Naive B cell (primary cell): ENCODE measurements at places on chromosomes 2 and 18.
A peak's percentile ranks its signal among the peaks of the same experiment; 100 is the strongest.

DNA sequence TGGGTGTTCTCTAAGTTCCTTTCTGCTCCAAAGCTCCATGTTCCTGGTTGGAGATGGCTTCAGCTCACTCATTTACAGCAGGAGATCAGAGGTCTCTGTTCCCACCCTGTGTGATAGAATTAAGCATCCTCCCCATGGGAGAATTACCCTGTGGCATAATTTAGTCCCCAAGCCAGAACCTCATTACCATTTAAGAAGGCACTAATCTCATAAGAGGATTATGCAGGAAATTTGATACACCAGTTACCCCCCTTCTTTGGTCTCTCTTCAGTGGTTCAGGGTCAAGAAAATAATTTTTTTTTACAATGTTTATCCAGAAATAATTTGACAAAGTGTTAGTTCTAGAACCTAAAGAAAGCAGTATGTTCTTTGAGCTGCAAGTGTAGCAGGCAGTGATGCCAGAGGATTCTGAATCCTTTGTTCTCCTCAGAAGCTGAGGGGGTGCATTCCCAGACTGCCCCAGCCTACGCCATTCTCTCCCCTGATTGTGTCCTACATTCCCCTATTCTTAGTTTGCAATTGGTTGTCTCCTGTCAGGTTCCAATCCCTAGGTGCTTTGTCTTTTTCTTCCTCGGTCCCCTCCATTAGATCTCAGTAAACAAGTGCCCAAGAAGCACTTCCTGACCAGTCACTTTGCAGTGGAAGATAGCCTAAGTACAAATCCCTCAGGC lies 163.6 kb downstream of the PRKCE start:
- H3K36me3 ChIP-seq, result no peaks in the 10 kb centered on the region
- no peak for DNase-seq
- no peaks in the 10 kb centered on the region for H3K27me3 ChIP-seq
- H3K4me3 ChIP-seq, result no peak overlapping the region

GRCh38 chr2:71778514-71778913 lies 325.2 kb downstream of the DYSF start:
- no peak for DNase-seq
- H3K4me3 ChIP-seq, result no peak overlapping the region
- no peaks in the 10 kb centered on the region for H3K36me3 ChIP-seq
- peaks cover 15% of the 10 kb centered on the region for H3K27me3 ChIP-seq
- H3K4me1 ChIP-seq, result no peaks in the 10 kb centered on the region

DNA sequence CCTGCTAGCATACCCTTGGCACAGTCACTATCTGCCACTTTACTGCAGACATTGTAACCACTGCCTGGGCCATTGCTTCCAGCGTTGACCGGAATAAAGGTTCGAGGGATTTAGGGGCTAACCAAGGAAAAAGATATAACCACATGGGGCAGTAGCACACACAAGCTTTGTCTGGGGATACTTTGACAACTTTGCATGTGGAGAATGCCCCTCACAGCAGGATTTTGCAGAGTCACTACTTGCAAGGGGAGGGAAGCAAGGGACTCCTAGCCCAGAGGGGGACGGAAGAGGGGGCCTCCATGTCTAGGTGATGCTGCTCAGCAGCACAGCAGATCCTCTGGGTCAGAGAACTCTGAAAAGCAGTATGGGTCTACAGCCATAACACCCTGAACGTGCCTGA lies 138.7 kb downstream of the SPP2 start:
- H3K27me3 ChIP-seq, result peaks cover 21% of the 10 kb centered on the region
- peak overlapping the region; percentile 55 for H3K4me3 ChIP-seq
- H3K27ac ChIP-seq, result peak overlapping the region; percentile 80
- H3K4me1 ChIP-seq, result peaks cover 17% of the 10 kb centered on the region
- H3K36me3 ChIP-seq, result no peaks in the 10 kb centered on the region

DNA sequence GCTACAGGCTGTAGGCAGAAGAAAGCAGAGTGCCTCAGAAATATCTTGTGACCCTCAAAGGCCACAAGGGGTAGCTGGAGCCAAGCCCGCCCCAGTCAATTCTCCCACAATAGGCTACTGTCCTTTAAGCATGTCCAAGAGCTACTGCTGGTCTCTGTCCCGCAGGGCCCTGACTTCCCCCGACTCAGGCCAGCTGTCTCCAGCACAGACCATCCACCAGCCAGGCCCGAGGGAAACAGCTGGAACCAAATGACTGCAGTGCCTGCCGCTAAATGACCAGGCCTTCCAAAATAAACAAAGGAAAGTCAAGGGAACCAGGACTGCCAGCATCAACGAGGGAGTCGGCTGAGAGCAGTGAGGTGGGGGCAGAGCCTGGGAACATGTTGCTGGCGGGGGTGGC lies 36.7 kb downstream of the MCFD2 start:
- H3K36me3 ChIP-seq, result no peaks in the 10 kb centered on the region
- H3K27me3 ChIP-seq, result peaks cover 4% of the 10 kb centered on the region
- no peak overlapping the region for H3K4me3 ChIP-seq

DNA sequence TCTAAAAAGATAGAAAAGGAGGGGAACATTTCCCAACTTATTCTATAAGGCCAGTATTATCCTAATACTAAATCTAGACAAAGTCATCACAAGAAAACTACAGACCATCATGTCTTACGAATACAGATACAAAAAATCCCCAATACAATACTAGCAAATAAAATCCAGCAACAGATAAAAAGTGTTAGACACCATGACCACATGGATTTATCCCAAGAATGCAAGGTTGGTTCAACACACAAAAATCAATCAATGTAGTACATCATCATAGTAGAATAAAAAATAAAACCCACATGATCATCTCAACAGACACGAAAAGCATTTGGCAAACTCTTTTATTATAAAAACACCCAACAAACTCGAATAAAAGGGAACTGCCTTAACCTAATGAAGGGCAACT lies 18.5 kb downstream of the SLC66A2 start:
- H3K36me3 ChIP-seq, result peaks cover 79% of the 10 kb centered on the region
- peaks cover 20% of the 10 kb centered on the region for H3K4me1 ChIP-seq
- DNase-seq, result no peak
- H3K27me3 ChIP-seq, result no peaks in the 10 kb centered on the region

- H3K36me3 ChIP-seq, result no peaks in the 10 kb centered on the region
- no peaks in the 10 kb centered on the region for H3K27me3 ChIP-seq
- H3K4me3 ChIP-seq, result no peak overlapping the region
- no peaks in the 10 kb centered on the region for H3K4me1 ChIP-seq
- DNase-seq, result no peak
These were observed 96.2 kb downstream of the GLI2 start for GRCh38 chr2:120831891-120832290.

- no peaks in the 10 kb centered on the region for H3K36me3 ChIP-seq
- H3K27me3 ChIP-seq, result peaks cover 24% of the 10 kb centered on the region
- no peak for DNase-seq
- no peaks in the 10 kb centered on the region for H3K4me1 ChIP-seq
These were observed 6.5 kb downstream of the DIPK1C start for GRCh38 chr18:74450626-74451025.

DNA sequence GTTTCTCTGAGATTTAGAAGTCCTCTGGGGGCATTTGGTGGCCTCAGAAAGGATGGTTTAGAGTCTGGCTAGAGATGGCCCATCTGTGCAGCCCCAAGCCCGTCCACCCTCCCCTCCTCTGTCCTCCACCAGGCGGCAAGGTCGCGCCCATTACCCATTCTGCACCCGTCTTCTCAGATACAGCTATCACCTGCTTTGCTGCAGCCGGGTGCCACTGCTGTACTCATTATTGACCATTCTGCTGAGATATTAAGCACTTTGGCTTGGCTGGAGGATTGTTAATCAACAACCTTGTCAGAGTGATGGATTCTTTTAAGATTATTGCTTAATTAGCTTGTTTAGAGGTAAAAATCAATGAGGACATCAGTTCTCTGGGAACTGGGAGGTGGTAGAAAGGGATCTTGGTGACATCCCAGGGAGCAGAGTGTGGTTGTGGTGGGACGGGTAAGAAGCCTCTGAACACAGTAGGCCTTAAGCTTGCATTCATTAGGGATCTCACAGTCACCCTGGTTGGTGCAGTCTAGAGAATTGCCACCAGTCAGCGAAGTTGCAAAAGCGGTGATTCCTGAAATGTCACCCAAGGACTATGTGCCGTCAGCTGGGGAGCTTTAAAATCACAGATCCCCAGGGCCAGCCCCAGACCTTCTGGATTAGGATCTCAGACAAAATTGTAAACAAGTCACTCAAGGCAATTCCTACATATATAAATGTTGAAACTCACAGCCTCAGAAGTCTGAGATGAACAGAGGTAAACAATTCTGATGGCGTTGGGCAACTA lies 90.9 kb downstream of the CAPN13 start:
- H3K27me3 ChIP-seq, result no peaks in the 10 kb centered on the region
- H3K4me1 ChIP-seq, result peaks cover 10% of the 10 kb centered on the region
- no peak overlapping the region for H3K27ac ChIP-seq

GRCh38 chr2:54577944-54578647 lies 122.0 kb downstream of the SPTBN1 start:
- H3K4me1 ChIP-seq, result peaks cover 95% of the 10 kb centered on the region
- H3K36me3 ChIP-seq, result peaks cover 9% of the 10 kb centered on the region
- no peaks in the 10 kb centered on the region for H3K27me3 ChIP-seq
- DNase-seq, result no peak

DNA sequence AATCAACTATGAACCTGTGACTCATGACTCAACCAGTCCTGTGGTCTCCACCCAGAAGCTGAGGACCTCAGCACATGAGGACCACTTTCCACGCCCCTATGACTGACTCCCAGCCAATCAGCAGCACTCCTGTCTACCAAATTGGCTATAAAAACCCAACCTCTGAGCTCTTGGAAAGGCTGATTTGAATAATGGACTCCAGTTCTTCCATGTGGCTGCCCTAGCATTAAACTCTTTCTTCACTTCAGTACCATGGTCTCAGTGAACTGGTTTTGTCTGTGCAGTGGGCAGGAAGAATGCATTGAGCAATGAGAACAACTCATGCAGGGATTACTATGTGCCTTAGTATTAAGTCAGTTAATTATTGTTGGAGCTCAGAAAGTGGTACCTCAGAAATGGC lies 78.3 kb downstream of the CMPK2 start:
- H3K27ac ChIP-seq, result no peak overlapping the region
- no peak overlapping the region for H3K4me3 ChIP-seq
- H3K4me1 ChIP-seq, result no peaks in the 10 kb centered on the region
- DNase-seq, result no peak
- H3K36me3 ChIP-seq, result no peaks in the 10 kb centered on the region
- peaks cover 5% of the 10 kb centered on the region for H3K27me3 ChIP-seq

DNA sequence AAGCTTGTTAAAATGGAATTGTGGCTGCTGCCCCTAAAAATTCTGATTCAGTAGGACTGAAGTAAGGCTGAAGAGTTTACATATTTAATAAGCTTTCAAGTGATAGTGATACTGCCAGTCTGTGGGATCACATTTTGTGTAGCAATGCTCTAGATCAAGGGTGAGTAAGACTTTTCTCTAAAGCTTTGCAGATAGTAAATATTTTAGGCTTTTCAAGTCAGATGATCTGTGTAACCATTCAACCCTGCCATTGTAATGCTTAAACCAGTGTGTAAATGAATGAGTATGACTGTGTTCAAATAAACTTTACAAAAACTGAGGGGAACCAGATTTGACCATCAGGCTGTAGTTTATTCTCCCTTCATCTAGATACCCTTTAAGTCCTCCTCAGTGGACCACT lies 92.7 kb downstream of the PIK3C3 start:
- DNase-seq, result no peak
- H3K4me3 ChIP-seq, result no peak overlapping the region
- H3K4me1 ChIP-seq, result no peaks in the 10 kb centered on the region
- peaks cover 15% of the 10 kb centered on the region for H3K36me3 ChIP-seq

- DNase-seq, result no peak
- H3K4me1 ChIP-seq, result no peaks in the 10 kb centered on the region
- H3K4me3 ChIP-seq, result no peak overlapping the region
- no peaks in the 10 kb centered on the region for H3K27me3 ChIP-seq
- peak overlapping the region; percentile 5 for H3K27ac ChIP-seq
These were observed 106.0 kb downstream of the UBR3 start for GRCh38 chr2:169933124-169933711.

DNA sequence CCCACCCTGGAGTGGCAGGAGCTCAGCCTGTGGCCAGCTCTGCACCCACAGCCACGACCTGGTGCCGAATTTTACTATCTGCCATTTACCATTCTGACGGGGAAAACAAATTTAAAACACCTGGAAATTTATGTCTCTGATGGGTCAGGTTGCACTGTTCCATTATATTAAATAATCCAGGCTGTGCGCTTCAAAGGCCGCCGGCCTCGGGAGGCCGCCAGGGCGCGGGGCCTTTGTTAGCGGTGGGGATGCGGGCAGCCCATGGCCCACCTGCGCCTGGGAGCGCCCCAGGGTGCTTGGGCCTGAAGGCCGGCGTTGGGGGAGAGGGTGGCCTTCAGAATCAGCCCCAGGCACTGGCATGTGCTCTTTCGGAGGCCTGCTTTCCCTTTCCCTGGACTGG lies 276.9 kb downstream of the SRBD1 start:
- H3K4me1 ChIP-seq, result no peaks in the 10 kb centered on the region
- no peak overlapping the region for H3K4me3 ChIP-seq
- peak overlapping the region; percentile 71 for H3K27ac ChIP-seq
- H3K36me3 ChIP-seq, result no peaks in the 10 kb centered on the region
- H3K27me3 ChIP-seq, result peaks cover 6% of the 10 kb centered on the region

DNA sequence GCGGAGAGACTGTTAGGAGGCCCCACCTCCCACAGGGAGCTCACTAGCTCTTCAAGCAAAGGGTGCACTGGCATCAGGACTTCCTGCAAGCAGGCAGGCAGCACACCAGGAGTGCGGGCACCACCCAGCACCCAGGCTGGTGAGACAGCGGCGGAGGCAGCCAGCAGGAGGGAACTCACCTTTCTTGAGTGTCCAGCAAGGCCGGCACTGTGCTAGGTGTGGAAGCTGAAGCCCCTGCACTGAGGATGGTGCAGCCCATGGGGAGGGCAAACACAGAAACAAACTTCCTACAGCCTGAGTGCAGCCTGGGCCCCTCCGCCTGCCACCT lies 100.7 kb upstream of the ID2 start:
- H3K4me1 ChIP-seq, result peaks cover 67% of the 10 kb centered on the region
- DNase-seq, result no peak
- no peaks in the 10 kb centered on the region for H3K36me3 ChIP-seq
- peak overlapping the region; percentile 76 for H3K27ac ChIP-seq
- peaks cover 40% of the 10 kb centered on the region for H3K27me3 ChIP-seq

DNA sequence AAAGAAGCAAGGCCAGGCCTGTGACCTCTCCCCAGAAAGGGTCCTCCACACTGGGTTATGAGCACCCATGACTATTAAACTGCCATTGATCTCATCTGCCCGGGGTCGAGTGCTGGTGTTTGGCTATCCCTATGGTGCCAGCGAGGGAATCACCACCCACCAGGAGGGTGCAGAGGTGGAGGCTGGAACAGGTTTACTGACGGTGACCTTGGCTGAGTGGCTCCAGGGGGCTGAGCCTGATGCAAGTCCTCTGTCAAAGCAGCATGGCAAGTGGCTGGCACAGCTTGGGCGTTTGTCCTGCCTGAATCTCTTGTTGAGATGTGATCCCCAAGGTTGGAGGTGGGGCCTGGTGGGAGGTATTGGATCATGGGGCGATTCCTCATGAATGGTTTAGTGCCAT lies 196.4 kb upstream of the HDAC4 start:
- no peaks in the 10 kb centered on the region for H3K36me3 ChIP-seq
- DNase-seq, result no peak
- no peak overlapping the region for H3K27ac ChIP-seq
- H3K4me3 ChIP-seq, result no peak overlapping the region
